ENCODE measurements at places on chromosomes 2 and 18.

- no peak for DNase-seq
Observed at GRCh38 chr2:217887841-217888701, 114.7 kb downstream of the TNS1 start.

GRCh38 chr2:134190807-134191203 lies 63.1 kb upstream of the MGAT5 start:
- DNase-seq = no peak

DNA sequence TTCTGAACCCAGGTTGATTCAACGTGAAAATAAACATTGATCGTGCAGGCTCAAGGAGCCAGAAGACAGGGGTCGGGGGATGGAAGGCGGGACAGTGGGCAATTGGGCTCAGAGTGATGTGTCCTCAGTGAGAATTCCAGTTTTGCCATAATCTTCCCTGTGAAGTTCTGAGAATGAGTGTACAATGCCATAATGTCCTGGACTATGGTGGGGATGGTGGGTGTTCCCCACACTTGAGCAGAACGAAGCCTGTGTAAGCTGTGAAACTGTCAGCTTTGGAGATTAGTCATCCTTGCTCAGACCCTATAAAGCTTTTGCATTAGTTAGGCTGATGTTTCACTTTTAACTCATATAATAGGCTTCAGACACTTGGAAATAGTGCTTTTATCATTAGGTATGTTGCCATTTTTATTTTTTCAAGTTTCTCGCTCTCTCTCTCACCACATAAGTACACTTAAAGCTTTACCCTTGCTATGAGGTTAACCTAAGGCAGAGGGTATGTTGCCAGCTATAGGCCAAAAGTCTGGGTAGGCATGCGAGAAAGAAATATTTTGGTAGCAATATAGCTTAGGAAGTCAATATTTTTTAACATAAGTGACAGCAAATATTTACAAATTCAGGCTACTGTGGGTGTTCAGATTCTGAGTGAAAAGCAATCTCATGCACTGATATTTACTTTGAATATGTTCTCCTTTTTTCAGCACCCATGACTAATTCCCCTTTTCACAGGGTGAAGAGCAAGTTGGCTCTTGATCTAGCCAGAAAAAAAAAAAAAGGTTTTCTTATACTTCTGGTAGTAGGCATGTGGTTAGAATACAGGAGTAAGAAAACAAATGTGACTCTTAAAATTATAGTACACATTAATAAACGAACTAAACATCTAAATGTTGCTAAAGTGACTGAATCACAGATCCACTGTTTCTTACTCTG lies 47.2 kb downstream of the CDC42EP3 start:
- DNase-seq = no peak

GRCh38 chr2:148926291-148926961 lies 51.4 kb downstream of the KIF5C start:
- DNase-seq = no peak

DNA sequence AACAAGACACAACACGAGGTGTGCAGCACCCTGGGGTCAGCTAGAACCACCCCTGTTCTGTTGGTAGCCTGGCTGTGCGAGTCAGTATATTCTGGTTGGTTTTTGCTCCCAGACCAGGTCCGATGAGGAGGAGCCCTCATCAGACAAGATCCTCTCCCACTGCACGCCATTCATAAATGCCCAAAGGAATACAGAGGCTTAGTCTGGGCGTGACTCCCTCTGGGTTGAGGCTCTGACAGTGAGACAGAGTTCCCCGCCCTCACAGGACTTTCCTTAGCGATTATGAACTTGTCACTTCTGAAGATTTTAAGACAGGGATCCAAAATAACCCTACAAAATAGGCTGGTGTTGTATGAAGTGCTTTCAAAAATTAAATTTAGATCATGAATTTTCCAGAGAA lies 85.5 kb upstream of the MC2R start:
- no peak for DNase-seq

DNA sequence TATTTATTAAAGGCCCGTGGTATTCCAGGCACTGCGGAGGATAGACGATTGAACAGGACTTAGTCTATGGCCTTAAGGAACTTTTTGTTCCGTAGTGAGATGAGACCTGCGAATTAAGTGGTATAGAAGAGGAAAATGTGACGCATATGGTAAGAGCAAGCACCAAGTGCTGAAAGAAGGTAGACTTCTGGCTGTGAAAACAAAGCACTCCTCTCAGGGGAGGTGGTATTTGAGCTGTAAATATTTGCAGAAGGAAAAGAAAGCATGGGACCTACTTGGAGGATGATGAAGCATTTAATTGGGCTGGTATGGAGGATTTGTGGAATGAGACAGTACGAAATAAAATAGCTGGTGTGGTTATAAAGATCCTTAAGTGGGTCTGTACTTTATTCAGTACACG lies 62.5 kb downstream of the GPR39 start:
- no peak for DNase-seq

DNA sequence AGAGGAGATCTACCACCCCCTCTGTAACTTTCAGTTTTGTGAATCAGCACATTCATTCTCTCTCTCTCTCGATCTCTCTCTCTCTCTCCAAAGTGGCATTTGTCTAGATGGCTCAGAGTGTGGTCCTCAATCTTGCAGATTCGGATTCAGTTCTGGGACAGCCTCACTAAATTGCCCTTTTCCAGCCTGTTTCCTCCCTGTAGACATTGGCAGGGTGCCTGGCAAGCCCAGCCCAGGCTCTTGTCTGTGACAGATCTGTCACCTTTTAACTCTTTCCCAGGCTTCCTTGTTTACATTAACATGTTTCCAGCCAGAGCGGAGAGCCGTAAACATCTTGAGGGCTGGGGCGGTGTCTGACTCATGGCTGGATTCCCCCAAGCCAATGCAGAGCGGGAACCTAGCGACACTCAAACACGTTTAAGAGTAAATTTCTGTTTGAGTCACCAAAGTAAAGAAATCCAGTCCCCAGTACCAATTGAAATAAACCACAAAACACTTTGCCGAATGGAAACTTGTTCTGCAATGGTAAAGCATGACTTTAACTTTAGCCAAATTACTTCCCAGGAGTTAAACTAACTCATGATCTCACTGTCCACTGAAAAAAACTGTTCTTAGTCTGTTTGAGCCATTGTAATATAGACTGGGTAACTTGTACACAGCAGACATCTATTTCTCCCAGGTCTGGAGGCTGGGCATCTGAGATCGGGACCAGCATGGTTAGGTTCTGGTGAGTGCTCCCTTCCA lies 6.6 kb upstream of the CYP27C1 start:
- DNase-seq = no peak

- DNase-seq = no peak
Observed at GRCh38 chr2:42567806-42568400, 529 bp upstream of the MTA3 start.

DNA sequence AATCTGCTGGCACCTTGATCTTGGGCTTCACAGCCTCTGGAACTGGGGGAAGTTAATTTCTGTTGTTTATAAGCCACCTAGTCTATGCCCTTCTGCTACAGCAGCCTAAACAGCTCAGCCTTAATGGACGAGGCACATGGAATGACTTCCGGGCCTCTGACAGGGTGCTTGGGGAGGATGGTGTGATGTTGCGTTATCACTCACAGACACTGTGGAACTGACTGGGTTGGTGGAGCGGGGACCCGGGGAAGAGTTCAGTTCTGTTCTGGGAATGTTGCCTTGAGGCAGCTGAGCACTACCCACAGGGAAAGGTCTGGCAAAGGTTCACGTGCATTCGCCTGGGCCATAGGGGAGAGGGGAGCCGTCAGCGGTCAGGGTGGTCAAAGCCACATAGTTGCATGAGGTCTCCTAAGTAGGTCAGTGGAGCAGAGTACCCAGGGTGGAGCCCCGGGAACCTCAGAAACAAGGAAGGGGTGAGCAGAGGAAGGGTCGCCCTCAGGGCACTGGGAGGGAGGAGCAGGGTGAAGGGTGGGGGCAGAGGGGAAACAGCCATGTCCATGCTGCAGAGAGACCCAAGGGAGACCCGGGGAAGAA lies 36.2 kb downstream of the LRRFIP1 start:
- DNase-seq = no peak

GRCh38 chr2:73022024-73022568 lies 49.4 kb downstream of the SFXN5 start:
- no peak for DNase-seq

GRCh38 chr2:70895998-70896764 lies 39.5 kb upstream of the ATP6V1B1 start:
- no peak for DNase-seq

GRCh38 chr2:164015328-164016123 lies 279.7 kb upstream of the FIGN start:
- no peak for DNase-seq

DNA sequence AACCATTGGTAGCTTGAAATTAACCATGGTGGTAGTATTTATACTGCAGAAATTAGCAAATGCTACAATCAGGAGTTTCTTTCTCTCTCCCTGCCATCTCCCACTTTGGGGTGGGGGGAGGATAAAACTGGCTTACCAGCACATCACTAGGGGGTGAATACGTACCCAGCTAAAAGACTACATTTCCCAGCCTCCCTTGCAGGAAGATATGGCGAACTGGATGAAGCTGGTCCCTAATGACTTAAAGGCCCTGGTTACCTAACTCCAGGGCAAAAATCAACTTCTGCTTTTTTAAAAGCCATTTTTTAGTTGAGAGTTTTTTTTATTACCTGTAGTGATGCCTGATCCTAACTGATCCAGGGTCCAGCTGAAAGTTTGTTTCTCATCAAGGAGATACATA lies 70.3 kb upstream of the RAB12 start:
- no peak for DNase-seq

DNA sequence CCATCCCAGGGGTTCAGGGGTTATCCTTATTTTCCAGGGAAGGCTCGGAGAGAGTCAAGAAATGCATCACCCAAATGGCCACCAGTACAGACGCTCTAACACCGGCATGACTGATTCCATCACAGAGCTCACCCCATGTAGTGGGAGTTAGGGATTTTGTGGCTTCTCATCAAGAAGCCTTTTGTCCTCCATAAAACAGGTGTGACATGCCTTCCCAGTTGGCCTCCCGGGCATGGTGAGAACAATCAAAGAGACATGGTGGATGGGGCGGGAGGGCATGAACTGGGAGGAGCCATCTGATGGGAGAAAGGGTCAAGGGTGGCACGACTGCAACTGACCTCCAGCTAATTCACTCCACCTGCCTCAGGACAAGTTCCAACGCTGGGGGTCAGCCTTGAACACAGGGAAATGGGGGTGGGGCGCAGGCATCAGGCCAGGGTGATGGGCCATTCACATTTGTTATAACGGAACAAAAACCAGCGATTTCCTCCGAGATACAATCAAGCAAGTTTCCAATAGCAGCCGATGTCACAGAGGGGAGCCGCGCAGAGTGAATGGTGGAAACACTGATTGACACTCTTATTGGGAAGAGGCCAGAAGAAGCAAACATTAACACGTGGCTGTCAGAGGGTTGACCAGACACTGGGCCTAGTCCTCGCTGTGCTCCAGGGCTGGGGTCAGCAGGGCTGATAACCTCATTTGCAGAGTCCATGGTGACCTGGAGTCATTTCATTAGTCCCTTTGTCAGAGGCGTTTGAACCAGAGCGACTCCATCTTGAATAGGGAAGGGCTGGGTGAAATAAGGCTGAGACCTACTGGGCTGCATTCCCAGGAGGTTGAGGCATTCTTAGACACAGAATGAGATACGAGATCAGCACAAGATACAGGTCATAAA lies 80.5 kb upstream of the HPCAL1 start:
- no peak for DNase-seq

GRCh38 chr2:241568726-241569125 lies 10.2 kb downstream of the BOK start:
- no peak for DNase-seq

GRCh38 chr2:88281302-88282217 lies 111.4 kb downstream of the THNSL2 start:
- peak; percentile 3 for DNase-seq

- DNase-seq = no peak
Observed at GRCh38 chr2:144137705-144138428, 382.1 kb downstream of the ZEB2 start.

- no peak for DNase-seq
Observed at GRCh38 chr18:11994703-11995444, 13.6 kb downstream of the IMPA2 start.

- no peak for DNase-seq
Observed at GRCh38 chr18:74399091-74399887, 57.8 kb downstream of the DIPK1C start.

DNA sequence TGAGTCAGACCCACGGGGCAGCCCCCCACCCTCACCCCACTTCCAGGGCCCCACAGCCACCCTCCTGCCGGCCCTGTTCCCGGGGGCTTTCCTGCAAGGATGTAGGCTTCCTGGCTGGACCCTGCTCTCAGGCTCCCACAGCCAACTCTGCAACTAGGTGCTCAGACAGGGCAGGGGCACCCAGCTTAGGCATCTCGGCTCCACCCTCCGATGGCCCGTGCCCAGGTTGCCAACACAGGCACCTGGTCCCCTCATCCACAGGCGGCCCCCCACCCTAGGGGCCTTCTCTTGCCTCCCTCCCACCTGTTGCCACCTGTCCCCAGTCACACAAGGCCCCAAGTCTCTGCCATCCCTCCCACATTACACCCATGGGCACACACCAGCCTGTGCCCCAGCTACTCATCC lies 34.6 kb downstream of the HS6ST1 start:
- DNase-seq = no peak

DNA sequence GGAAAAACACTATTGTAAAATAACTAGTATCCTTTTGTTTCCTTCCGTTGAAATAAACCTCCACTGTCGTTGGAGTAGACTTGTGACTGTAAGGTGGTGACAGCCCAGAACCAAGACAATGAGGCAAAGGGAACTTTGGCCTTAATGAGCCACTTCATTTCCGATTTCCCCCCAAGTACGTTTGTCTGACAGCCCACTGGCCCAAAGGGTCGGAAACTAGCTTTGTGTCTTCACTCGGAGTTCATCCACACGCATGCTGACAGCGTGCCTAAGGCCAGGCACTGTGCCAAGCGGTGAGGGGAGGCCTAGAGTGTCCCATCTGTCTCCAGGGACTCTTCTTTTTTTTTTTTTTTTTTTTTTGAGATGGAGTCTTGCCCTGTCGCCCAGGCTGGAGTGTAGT lies 21.0 kb downstream of the HJURP start:
- no peak for DNase-seq

DNA sequence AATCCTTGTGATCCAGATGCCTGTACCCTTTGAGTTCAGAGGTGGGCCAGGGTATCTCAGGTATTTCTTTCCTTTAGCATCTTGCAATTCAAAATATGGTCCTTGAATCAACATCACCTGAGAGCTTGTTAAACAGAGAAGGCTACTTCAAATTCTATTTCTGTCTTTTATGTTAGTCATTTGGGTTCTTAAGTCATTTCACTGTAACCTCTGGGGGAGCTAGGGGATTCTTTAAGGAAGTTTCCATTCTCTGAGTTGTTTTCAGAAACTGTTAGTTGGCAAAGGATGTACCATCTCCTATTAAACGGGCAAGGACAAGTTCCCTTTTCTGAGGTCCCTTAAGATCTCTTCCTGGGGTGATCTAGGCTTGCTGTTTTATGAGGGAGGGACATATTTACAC lies 16.6 kb downstream of the CFLAR start:
- DNase-seq = no peak

GRCh38 chr2:179952658-179953057 lies 54.4 kb downstream of the CWC22 start:
- no peak for DNase-seq

- no peak for DNase-seq
Observed at GRCh38 chr2:157866666-157867642, 9.2 kb downstream of the ACVR1 start.

GRCh38 chr18:46098616-46098933 lies 479 bp upstream of the ATP5F1A start:
- DNase-seq = no peak
